Suprapubic skin (tissue), 4 donors: ENCODE measurements at places on chromosomes 16 and 17. TPM values are rescaled to one million over a fixed set of nuclear protein-coding genes. Genes with fewer than 3 reads are reported as not detected.

Gene SPAG5
- total RNA-seq: 13.5 TPM

Gene LHX1
- not detected for total RNA-seq

Gene PLA2G10
- total RNA-seq: not detected

GRCh38 chr17:40678902-40679522 lies 14.0 kb upstream of the KRT222 start:
- no peaks in the 10 kb centered on the region for H3K4me1 ChIP-seq
- H3K27ac ChIP-seq: no peak overlapping the region
- no peak for DNase-seq
- no peak overlapping the region for H3K4me3 ChIP-seq
- H3K27me3 ChIP-seq: peaks cover 2% of the 10 kb centered on the region
- no peaks in the 10 kb centered on the region for H3K36me3 ChIP-seq

GRCh38 chr17:27241346-27241946 lies 52.5 kb upstream of the WSB1 start:
- H3K27ac ChIP-seq: no peak overlapping the region
- no peaks in the 10 kb centered on the region for H3K36me3 ChIP-seq
